ENCODE measurements at places on chromosomes 4 and X.

DNA sequence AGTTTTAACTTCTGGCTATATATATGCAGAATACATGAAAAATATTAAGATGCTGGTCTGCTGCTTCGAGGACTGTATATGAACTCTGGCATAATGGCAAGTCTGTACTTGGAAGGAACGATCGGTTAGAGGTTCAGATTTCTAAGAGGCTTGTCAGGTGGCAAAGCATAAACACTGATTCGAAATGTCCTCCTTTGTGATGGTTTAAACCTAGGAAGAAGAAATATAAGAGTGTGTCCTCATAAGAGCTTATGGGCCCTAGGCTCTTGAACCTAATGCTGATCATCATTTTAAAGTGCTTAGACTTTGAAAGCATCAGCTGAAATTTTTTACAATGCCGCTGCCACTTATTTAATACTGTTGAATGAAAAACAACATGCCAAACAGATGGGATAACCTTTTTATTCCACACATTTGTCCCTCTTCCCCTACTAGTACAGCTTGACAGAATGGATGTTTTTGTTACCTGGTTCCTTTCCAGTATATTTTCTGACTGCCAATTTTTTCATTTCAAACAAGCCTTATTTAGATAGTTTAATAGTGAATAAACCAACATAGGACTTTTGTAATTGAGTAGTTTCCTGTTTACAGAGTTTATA lies 8.8 kb downstream of the SPRY1 start:
- DNase-seq = no peak

- no peak for DNase-seq
These were observed 105.5 kb downstream of the HDAC8 start for GRCh38 chrX:72467135-72467534.

DNA sequence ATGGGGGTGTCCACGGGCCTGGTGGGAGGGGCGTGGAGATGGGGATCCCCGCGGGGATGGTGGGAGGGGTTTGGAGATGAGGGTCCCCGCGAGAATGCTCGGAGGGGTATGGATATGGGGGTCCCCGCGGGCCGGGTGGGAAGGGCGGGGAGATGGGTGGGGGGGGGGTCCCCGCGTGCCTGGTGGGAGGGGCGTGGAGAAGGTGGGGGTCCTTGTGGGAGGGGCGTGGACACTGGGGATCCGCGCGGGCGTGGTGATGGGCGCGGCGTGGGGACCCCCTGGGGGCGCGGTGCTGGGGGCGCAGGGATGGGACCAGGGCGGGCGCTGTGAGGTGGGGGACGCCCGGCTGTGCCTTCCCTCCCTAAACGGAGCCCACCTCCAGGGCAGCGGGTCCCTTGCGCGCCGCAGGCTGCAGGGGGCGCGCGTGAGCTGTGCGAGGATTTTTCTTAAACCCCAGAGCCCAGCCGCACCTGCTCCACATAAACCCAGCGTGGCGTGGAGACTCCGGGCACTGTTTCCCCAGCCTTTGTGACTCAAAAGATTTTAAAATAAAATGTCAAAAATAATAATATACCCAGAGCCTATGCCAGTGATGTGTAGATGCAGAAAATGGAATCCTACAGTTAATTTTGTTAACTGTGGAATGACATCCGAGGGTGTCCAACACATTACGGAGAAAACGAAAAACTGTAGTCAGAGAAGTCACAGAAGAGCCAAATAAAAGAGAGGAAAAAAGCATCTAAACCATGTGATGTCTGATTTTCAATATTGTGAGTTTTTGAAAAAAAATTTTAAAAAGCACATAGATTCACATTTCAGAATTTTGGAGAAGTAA lies 1.5 kb upstream of the ASMTL start:
- DNase-seq = peak; percentile 70

DNA sequence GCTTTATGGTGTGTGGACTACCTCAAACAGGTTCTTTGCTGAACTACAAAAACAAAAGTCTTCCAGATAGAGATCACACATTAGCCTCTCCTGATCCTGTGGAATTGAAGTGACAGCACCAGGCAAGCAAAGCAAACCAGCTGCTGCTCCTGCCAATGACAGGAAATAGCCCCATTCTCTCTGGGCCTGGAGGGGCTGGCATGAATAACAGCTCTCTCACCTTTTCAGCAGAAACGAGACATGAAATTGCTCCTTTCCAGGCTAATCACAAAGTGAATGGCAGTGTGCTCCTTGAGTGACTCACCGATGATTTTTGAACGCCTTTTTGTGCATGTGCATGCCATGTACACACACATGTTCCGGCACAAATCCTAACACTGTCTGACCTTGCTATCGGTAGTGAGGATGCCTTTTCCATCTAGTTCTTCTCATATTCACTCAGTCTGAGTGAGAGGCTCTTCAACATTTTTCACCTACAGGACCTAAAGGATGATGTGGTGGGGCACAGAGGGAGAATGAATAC lies 24.4 kb downstream of the MFAP3L start:
- DNase-seq = no peak

GRCh38 chrX:154334496-154334895 lies 38.9 kb downstream of the TKTL1 start:
- DNase-seq = no peak

- no peak for DNase-seq
These were observed 7.0 kb upstream of the AKAP17A start for GRCh38 chrX:1584237-1585011.

DNA sequence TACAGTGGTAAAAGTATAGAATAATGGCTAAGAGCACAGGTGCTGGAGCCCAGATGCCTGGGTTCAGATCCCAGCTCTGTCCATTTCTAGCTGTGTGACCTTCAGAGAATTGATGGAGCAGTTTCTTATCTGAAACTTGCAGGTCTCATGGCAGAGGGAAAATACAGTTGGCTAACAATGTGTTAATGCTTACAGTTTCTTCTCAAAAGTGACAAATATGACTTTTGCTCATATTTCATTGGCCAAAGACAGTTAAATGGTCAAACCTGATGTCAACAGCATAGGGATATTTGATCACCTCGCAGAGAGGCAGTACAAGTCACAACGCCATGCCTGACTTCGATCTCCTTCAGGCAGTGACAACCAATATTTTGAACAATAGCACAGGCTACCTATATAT lies 60.2 kb upstream of the LCORL start:
- DNase-seq = no peak

DNA sequence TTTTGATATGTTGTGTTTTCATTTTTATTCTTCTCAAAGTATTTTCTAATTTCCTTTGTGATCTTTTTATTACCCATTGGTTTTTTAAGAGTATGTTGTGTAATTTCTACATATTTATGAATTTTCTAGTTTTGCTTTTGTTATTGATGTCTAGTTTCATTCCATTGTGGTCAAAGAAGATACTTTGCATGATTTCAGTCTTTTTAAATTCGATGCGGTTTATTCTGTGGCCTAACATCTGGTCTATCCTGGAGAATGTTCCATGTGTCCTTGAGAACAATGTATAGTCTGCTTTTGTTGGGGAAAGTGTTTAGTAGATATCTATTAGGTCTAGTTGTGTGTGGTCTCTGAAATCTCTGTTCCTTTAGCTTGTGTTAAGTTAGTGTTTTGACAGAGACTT lies 46.2 kb downstream of the PPEF1 start:
- DNase-seq = no peak

GRCh38 chr4:85829276-85830051 lies 354.5 kb downstream of the ARHGAP24 start:
- no peak for DNase-seq

GRCh38 chrX:19075754-19076153 lies 46.5 kb downstream of the ADGRG2 start:
- DNase-seq = no peak

GRCh38 chr4:107546638-107547037 lies 173.4 kb downstream of the PAPSS1 start:
- DNase-seq = no peak

GRCh38 chr4:30716158-30716557 lies 4.0 kb upstream of the PCDH7 start:
- DNase-seq = no peak

- no peak for DNase-seq
These were observed 66.0 kb upstream of the CHRNA9 start for GRCh38 chr4:40269133-40269532.

DNA sequence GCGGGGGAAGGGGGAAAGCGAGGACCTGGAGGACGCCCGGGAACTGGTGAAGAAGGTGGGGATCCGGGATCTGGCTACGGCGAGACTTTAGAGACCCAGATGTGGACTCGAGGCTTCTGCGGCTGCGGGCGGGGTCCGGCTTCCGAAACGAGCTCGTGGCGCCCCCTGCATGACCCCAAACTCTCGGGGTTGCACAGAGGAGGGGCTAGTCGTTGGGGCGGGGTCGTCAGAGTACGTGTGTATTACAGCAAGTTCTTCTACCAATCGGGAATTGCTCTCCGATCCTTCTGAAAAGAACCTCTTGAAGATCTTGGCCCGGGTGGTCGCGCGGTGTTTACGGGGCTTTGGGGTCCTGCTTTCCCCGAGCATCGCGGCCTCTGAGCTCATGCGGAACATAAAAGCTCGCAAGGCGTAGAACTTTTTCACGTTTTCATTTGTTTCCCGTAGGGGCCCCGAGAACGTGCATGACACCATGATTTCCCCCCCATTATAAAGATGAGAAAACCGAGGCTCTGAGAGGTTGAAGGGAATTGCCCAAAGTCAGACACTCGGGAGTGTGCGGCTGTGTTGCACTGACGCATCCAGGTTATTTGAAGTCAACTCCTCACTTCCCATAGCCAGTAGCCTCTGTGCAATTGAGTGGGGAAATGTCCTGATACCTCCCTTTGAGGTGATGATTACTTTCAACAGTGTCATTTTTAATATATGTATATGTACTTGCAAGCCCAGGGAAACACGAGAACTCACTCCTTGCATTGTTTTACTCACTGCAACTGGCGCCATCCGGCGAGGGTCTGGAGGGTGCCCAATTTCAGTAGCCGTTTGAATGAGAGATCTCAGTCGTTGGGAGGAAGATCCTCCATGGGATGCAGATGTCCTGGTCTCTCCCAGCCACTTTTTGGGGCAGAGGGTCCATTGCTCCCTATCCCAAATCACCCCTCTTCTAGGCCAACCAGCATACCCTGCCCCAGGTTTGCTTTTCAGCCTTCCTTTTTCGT lies at the start of gene BEND4:
BEND4 (minus strand) TSS at position 149 of the 998 bp plus-strand sequence. CDS start 512 bp downstream, outside the sequence.
- DNase-seq = no peak

GRCh38 chrX:131630534-131630933 lies 86.7 kb downstream of the OR13H1 start:
- DNase-seq = no peak

DNA sequence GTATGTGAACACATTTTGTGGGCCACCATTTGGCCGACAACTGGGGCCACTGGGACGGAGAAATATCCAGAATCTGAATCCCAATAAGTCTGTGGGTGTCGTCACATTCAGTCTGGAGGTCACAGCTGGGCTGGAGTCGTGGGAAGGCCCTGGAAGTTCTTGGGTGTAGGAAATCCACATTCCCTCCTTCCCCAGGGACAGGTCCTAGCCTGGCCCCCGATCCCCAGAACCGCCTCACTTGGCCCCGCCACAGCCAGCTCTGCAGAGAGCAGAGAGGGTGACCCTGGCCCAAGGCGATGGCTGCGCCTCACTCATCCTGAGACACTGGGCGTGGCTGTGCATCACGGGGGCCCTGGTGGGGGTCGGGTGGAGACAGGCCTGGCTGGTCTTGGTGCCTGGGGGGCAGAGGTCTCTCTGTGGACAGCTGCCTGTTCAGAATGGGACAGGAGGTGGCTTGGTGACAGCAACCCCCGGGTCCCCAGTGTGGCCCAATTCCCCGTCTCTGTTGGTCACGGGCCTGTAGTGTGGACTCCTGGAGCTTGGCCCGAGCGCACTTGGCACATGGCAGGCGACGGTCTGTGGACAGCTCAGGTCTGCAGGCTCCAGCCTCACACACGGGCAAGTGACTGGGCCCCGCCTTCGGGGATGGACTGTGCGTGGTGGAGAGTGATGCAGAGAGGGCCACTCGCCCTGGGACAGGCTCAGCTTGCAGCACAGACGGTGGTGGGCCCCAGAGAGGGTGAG lies 16.4 kb downstream of the DOK7 start:
- DNase-seq = no peak

DNA sequence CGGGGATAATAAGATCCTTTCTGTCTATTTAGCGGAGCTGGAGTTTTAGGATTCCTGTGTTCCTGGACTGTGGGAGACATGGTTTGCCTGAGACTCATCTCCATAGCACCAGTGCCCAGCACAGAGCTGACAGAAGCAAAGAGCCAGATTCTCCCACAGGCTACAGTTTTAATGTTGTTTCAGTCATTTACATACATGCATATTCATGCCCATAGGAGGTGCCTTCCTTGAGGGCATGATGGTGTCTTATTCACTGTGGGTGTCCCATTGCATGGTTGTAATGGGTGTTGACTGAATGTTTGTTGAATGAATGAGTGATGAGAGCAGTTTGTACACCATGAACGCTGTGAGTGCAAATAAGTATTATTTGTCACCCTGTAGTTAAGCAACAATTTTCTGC lies 260.6 kb downstream of the EVC2 start:
- no peak for DNase-seq

GRCh38 chr4:119081542-119081859 lies 54.1 kb upstream of the MYOZ2 start:
- DNase-seq = no peak

DNA sequence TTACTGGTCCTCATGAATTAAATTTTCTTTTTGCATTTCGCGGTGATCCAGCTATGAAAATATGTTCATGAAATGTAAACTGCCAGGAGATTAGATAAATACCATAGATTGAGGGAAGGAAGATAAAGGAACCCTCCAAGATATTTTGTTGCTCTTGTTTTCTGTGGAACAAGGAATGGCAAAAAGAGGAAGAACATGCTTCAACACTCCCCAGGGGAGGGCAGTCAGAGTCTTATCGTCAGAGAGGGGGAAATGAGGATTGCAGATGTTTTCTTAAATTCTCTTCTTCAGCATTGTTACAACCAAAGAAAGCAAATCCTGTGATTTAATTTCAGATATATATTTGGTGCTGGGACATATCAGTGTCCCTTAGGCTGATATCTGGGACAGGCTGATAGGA lies 9.5 kb upstream of the SFRP2 start:
- DNase-seq = no peak

DNA sequence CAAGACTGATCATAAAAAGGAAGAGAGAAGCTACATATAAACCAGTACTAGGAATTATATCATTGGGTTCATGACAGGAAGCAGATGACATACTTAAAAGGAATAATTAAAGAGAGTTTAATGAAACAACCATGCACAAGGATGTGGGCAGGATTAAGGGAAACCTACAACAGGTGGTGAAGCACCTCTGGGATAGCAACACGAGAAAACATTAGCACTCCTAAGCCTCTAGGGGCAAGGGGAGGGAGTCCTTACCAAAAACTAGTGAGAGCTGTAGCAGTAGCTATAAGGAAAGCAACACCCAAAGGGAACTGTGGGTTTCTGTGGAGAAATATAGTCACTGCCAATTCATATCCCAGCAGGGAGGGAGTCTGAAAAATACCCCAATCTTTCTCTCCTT lies 7.2 kb upstream of the THOC2 start:
- no peak for DNase-seq

Data from T-helper 22 cell (primary cell).